Urinary bladder (tissue), 4 donors: ENCODE measurements at places on chromosomes 4 and X. TPM values are rescaled to one million over a fixed set of nuclear protein-coding genes. Genes with fewer than 3 reads are reported as not detected.

GRCh38 chrX:18549643-18550042, 122.3 kb downstream of the RS1 start:
- no peak for DNase-seq

DNA sequence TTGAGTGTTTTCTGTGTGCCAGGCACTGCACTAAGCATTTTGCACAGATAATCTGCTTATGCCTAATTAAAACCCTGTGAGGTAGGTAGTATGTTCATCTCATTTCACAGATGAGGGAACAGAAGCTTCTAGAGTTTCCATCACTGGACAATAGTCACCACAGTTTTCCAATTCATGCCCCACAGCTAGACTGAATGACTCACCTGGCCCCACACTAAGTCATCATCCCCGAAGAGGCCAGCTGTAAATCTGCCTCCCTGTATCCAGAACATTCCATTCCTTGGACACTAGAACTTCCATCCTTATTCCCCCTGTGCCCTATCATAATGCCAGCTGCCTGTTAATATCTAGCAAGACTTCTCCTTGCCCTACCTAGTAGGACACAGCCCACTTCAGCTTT, 40.9 kb upstream of the NYX start:
- DNase-seq: no peak

GRCh38 chr4:182532441-182532840, 289.2 kb downstream of the TENM3 start:
- DNase-seq: no peak

Gene COX7B
- total RNA-seq: 350 TPM

DNA sequence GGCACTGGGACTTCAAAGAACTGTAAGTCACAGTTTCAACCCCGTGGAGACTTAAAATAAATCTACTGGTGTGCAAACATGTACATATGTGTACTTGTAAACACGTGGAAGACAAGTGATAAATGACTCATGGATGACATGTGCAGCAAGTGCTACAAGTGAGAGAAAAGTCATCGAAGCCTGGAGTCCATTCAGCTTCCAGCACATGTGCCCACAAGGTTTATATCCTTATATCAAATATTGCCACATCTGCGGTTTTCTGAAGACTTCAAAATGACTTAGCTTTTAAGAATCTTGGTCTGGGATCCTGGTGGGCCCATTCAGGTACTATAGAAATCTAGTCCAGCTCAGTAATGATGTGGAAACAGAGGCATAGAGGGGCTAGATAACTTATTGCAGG, 33.0 kb upstream of the TTC29 start:
- DNase-seq: no peak

- DNase-seq: no peak
Observed at GRCh38 chrX:100830547-100830946, 10.4 kb downstream of the CSTF2 start.

Gene CHRDL1
- total RNA-seq: 22.6 TPM

Gene KLB
- 0.16 TPM for total RNA-seq

DNA sequence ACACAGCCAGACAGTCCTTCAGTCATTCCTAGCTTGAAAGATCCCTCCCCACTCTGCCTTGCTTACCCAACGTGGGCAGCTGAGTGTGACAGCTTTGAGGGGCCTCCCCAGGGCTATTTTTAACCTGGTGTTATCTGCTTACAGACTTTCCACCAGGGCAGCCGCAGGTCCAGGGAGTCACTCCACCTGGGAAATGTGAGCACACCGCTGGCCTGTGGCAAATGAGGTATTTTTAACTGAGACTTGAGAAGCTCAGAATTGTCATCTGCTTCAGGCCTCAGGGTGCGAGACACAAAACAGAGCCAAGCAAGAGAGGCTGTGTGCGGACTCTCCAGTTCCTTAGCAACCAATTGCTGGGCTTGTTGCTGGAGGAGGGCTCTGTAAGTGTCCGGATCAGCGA, 13.0 kb downstream of the CORIN start:
- no peak for DNase-seq

DNA sequence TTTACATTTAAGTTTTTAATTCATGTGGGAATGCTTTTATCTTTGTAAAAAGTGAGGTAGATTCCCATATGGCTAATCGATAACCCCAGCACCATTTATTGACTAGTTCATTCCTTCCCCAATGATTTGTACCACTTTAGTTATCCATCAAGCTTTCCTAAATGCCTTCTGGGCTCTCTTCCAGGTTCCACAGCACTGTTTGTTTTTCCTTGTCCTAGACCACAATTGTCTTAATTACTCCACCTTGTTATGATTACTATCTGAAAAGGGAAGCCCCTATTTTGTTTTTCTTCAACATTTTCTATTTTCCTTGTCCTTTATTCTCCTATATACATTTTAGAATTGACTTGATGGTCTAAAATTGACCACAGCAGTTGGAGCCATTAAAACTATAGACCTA, 48.5 kb upstream of the GPRIN3 start:
- no peak for DNase-seq

GRCh38 chr4:138680256-138680655, 335.3 kb upstream of the NOCT start:
- DNase-seq: no peak

- DNase-seq: no peak
Observed at GRCh38 chr4:129900430-129900953, 804.5 kb downstream of the C4orf33 start.

DNA sequence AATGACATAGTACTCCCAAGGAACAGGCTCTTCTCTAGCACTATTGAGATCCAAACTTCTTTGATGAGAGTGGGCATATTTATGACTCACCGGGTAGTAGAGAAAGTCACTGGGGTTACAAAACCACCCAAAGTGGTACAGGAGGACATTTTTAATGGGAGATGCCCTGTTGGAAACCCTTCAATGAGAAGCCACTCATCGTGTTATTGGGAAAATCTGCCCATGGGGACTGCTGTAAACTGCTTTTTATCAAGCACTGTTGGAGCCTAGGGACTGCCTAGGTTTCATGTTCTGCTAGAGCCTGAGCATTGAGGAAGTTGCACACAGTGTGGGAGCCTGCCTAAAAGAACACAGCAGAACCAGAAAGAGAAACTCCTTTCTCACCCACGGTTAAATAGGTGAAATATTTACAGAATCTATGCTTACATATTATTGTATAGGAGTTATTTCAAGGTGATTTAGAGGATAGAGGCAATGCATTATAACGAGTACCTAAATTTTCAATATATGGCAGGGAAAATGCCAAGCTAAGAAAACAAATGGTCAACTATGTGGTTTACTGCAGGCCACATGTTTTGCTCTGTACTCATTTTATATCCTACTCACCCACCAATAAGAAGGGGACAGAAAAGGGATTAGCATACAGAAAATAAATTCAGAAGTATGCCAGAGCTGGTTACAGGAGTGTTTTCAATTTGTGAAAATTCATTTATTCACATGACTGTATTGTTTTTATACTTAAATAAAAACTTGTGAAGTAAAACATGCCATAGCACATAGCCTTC, 559.1 kb downstream of the FSTL5 start:
- no peak for DNase-seq

Gene DCHS2
- total RNA-seq: 14.0 TPM

Gene GPC3
- total RNA-seq: 192 TPM

Gene SGMS2
- 36.6 TPM for total RNA-seq

GRCh38 chr4:121148000-121148399, 16.1 kb downstream of the TNIP3 start:
- DNase-seq: no peak

GRCh38 chr4:139959396-139959795, 194.6 kb downstream of the MAML3 start:
- no peak for DNase-seq

DNA sequence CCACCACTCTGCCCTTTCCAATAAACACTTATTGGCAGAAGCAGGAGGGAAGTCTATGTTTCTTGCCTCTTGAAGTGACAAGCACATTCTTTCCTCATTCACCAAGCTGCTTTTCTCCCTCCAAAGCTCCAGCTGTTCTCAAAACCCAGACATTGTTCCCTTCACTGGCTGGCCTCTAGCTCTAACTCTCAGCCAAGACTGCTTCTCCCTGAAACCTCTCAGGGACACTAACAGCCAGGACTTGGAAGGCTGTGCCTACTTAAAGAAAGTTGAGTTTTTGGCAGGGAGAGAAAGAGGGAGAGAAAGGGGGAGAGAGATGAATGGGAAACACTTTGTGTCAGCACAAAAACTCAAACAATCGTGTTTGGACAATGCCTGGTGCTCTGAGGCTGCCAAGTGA, 99.5 kb downstream of the COX18 start:
- DNase-seq: peak; percentile 49

DNA sequence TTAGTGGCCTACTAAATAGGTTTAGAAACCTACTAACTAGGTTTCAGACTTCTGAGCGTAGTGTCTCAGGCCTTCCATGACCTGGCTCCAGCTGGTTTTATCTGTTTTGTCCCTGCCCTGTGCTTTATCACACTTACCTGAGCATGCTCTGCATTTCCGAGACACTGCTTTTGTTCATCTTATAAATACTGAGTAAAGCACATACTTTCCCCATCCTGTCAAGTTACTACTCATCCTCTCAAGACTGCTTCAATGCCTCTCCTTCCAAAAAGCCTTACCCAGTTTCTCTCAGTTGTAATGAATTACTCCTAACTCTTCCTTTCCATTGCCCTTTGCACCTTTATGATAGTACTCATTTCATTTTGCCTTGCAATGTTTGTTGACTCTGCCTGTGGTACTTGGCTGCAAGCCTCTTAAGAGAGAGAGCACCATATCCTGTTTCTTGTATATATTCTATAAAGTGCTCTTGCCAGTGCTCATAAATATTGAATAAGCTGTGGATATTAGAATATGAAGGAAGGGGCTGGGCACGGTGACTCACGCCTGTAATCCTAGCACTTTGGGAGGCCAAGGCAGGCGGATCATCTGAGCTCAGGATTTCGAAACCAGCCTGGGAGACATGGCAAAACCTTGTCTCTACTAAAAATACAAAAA, 34.4 kb downstream of the SLAIN2 start:
- no peak for DNase-seq

DNA sequence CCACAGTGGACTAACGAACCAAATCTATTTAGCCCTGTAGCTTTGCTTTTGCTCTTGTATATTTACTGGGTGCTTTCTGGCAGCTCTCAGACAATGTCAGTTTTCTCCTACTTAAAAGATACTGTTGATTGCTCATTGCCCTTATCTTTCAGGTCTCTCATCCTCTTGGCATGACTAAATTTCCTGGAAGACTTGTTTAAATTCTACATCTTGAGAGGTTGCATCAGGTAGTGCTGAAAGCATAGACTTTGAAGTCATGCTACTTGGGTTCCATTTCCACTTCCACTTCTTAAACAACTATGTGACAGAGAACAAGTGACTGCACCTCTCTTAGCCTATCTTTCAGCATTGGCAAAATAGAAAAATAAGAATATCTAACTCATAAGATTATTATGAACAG, 8.4 kb downstream of the TDO2 start:
- DNase-seq: no peak

DNA sequence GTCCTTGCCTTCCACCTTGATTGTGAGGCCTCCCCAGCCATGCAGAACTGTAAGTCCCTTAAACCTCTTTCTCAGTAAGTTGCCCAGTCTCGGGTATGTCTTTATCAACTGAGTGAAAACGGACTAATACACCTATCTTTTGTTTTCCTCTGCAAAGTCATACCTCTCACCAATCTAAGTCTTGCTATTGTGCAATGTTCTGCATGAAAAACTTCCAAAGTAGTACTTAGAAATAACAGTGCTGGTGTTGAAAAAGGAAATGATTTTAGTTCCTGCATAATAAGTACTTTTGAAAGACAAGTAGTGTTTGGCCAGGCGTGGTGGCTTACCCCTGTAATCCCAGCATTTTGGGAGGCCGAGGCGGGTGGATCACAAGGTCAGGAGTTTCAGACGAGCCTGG, 573.5 kb downstream of the ANKRD50 start:
- DNase-seq: no peak

- no peak for DNase-seq
Observed at GRCh38 chr4:107077192-107077591, 41.1 kb upstream of the DKK2 start.

- no peak for DNase-seq
Observed at GRCh38 chrX:109871121-109871888, 131.6 kb upstream of the TMEM164 start.

Gene APLN
- 1.8 TPM for total RNA-seq

GRCh38 chr4:148103597-148104355, 338.4 kb downstream of the NR3C2 start:
- DNase-seq: no peak

GRCh38 chr4:140679576-140679975, 76.6 kb downstream of the TBC1D9 start:
- no peak for DNase-seq

Gene FGD1
- 5.7 TPM for total RNA-seq

Gene CCNB3
- total RNA-seq: 0.21 TPM

Gene CFP
- 0.79 TPM for total RNA-seq

DNA sequence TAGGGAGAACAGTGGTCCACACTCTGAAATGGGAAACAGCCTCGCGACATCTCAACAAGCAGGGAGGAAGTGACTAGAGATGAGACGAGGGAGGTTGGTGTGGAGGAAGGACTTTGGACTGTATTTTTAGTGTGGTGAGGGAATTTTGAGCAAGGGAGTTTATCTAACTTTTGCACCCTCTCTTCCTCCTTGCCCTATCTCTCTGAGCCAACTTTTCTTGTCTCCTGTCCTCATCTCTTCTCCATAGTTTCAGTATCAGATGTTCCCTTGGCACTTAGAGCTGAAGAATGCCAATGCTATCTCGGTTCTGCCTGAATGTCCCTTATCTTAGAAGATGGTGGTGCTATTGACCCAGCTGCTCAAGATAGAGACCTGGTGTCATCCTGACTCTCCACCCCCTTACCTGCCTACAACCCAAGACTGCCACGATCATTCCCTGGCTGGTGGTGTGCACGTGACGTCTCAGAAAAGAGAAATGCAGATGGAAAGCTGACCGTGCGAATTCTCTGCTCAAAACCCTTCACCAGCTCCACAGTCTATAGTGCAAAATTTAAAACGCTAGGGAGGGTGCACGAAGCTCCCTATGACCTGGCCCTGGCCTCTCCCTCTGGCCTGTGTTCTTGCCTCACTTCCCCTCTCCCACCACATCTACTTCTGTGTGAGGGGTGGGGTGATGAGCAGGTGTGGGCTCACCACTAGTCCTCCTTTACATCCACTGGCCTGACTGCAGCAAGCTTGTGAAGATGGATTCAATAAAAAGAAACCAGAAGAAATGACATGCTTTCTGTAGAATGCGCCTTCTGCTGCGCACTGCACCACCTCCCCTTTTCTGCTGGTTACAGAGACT, 20.9 kb downstream of the MPP1 start:
- no peak for DNase-seq

GRCh38 chr4:152530600-152530999, 5.3 kb downstream of the FBXW7 start:
- no peak for DNase-seq

DNA sequence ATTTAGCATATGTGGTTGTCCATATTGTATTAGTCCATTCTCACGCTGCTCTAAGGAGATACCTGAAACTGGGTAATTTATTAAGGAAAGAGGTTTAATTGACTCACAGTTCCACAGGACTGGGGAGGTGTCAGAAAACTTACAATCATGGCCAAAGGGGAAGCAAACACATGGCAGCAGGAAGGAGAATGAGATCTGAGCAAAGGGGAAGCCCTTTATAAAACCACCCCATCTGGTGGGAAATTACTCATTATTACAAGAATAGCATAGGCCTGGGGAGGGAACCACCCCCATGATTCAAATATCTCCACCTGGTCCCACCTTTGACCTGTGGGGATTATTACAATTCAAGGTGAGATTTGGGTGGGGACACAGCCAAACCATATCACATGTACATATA, 122.6 kb upstream of the ANK2 start:
- no peak for DNase-seq
